ENCODE measurements at places on chromosomes 1 and 21.

DNA sequence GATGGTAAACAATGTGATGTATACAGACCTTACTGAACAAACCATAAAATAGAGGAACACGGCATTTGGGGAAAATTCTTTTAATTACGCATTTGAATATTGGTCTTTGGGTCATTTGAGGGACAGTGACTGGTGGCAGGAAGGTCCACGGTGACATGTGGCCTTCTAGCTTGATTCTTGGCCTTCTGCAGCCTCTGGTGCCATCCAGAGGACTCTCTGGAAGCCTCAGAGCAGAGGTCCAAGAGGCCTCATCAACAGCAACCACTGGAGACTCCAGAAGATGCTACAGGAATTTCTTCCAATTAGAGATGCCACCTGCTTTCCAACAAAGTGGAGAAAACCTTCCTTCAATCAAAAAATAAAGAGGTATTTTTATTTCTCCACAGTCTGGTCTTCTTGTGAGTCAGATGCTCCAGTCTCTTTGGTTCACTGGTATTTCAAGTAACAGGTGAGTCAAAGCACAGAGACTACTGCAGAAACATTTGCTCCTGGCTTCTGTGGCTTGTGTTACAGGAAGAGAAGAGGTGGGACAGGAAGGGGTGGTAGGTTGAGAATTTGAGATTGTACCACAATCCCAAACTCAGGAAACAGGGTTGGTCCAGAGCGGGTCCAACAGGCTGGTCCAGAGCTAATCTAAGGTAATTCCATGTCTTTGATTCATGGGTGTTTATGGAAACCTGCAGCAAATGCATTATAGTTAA lies 2.7 kb upstream of the F5 start:
- no peak for DNase-seq

DNA sequence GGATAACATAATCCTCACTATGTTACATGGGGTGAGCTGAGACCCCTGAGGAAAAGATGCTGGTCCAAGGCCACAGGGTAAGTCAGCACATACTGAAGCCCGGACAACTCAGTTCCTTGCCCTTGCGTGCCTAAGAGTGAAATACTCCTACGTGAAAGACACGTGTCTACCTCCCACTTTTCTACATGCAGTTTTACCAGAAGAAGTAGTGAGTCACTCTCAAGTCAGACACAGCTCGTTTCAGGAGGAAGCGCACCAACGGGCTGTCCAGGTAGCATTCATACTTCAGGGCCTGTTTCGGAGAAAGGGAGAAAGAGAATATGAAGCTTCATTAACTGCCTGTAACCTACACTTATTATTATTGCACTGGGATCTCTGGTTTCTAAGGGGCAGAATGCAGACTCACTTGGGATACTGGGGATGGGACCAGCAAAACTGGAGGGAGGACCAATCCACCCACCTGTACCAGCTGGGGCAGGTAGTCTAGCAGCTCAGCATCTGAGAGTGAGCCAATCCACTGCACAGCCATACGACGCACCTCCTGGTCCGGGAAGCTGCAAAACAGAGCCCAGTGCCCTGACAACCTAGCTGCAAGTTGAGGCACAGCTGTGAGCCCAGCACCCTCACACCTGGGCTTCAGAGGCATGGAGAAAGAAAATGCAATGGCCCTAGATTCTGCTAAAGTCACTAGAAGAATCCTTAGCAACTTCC lies 32.4 kb upstream of the PPP1R15B start:
- no peak for DNase-seq

DNA sequence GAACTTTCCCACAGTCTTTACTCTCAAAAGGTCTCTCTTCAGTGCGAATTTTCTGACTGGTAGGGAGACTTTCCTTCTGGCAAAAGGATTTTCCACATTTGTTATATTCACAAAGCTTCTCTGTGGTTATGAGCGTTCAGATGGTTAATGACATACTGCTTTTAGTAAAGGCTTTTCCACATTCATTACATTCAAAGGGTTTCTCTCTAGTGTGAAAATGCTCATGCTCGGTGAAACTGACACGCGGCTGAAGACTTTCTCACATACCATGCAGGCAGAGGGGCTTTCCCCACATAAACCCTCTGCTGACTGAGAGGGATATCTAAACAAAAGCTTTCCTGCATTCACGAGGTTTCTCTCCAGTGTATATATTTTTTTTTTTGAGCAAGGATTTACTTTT lies 9.9 kb upstream of the KLF18 start:
- no peak for DNase-seq

- no peak for DNase-seq
These were observed 272.2 kb downstream of the NPHP4 start for GRCh38 chr1:5720045-5720444.

DNA sequence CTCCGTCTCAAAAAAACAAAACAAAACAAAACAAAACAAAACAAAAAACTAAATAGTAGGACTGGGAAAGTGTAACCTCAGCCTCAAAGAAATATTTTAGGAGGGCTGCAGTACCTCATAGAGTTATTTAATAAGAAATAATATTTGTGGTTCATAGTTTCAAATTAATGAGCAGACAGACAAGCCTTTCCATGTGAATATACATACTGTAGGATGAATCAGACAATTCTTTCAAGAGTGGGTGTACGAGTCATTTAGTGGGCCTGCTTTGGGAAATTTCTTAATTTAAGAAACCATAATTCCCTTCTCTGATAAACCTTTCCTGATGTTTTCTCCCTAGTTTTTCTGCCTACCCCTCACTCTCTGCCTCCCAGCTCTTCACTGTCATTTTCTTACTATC lies 52.5 kb downstream of the CDC14A start:
- no peak for DNase-seq

DNA sequence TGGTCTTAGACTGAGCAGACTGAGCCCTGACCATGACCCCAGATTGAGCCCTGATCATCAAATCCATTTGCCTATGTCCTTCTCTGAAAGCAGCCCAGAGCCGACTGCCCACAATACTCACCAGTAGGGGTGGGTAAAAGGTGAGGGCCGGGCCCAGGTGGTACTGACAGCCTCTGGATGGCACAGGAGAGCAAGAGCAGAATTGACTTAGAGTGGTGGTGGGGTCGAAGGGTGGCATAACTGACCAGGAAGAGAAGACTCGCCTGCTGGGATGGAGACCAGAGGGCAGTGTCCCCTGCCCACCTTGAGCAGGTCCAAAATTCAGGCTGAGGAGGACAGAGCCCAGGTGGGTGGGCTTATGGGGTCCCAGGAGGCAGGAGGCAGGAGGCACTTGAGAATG lies 161.3 kb upstream of the POU3F1 start:
- DNase-seq, result no peak

DNA sequence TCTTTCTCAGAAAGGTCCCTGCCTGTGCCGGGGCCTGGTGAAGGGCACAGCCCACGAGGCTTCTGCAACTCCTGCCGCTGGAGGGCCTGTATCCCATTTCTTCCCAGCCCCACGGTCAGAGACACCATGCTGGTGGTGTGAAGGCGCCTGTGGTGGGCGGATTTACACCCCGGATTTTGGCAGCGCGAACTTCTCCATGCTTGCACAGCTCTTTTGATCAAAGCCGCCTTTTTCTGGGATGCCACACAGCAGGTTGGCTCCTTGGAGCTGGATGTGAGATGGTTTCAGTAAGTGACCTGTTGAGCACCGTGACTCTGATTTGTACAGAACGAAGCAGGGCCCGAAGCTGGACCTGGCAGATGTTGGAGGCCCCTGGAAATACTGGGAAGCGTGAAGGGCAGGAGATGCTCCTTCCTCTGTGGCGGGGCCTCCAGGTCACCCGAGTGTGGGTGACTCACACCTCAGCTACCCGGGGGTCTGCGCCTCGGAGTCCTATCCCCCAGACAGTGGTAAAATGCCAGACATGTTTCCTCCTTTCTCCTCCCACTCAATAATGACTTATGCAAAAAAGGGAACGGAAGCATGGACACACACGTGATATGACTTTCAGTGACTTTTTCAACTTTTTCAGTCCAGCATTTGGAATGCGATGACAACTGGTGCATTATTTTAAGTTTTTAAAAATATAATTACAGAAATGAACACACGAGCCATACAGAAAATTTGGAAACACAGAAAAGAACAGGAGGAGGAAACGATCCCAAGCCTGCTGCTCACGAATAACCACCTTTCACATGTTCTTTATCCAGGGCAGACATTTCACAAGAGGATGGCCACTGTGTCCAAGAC lies 9.0 kb downstream of the UMODL1 start:
- no peak for DNase-seq

DNA sequence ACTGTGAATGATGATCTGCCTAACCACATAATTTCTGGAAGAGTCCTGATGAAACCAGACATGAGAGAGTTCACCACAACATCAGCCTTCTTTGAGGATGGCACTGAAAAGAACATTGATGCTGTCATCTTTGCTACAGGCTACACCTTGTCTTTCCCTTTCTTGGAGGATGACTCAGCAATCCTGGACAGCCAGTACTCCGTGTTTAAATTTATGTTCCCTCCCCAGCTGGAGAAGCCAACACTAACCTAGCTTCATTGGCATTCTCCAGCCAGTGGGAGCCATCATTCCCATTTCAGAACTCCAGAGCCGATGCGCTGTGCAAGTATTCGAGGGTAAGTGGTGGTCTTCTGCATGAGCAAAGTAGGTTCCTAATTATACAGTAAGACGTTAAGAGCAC lies 164.1 kb upstream of the POGK start:
- DNase-seq, result no peak

- DNase-seq, result no peak
These were observed 12.0 kb upstream of the VAMP4 start for GRCh38 chr1:171753685-171754352.

DNA sequence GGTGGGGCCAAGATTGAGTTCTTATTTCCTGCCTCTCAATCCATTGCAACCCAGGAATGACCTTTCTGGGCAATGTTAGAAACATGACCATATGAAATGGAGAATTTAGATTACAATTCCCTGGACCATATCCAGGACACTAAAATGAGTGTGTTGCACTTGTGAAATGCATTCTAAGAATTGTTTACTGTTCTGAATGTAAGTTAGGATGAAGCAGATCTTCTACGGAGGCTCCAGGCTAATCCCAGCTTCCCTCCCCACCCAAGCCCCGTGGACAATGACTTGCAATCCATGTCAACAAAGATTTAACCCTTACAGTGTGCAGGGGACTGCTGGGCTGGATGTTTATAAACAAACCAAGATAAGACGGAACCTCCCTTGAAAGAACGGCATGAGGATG lies 31.7 kb upstream of the HAO2 start:
- DNase-seq, result no peak

- no peak for DNase-seq
These were observed 22.2 kb upstream of the TMEM200B start for GRCh38 chr1:29145739-29146437.

DNA sequence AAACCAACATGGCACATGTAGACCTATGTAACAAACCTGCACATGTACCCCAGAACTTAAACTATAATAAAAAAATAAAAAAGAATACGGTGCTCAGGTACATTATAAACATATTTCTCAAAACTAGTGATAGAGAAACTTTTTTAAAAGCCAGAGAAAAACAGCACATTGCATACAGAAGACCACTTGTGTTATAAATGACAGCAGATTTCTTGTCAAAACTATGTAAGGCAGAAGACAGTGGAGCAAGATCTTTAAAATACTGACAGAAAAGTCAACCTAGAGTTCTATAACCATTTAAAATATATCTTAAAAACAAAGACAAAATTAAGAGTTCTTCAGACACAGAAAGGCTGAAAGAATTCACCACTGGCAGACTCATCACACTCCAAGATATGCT lies 144.7 kb downstream of the NEGR1 start:
- DNase-seq, result no peak

- no peak for DNase-seq
These were observed 55.5 kb downstream of the GADD45A start for GRCh38 chr1:67740543-67740942.

- DNase-seq, result no peak
These were observed 24.2 kb upstream of the ATP6V1G3 start for GRCh38 chr1:198564716-198565115.

GRCh38 chr1:196373798-196374197 lies 234.4 kb downstream of the KCNT2 start:
- DNase-seq, result no peak

DNA sequence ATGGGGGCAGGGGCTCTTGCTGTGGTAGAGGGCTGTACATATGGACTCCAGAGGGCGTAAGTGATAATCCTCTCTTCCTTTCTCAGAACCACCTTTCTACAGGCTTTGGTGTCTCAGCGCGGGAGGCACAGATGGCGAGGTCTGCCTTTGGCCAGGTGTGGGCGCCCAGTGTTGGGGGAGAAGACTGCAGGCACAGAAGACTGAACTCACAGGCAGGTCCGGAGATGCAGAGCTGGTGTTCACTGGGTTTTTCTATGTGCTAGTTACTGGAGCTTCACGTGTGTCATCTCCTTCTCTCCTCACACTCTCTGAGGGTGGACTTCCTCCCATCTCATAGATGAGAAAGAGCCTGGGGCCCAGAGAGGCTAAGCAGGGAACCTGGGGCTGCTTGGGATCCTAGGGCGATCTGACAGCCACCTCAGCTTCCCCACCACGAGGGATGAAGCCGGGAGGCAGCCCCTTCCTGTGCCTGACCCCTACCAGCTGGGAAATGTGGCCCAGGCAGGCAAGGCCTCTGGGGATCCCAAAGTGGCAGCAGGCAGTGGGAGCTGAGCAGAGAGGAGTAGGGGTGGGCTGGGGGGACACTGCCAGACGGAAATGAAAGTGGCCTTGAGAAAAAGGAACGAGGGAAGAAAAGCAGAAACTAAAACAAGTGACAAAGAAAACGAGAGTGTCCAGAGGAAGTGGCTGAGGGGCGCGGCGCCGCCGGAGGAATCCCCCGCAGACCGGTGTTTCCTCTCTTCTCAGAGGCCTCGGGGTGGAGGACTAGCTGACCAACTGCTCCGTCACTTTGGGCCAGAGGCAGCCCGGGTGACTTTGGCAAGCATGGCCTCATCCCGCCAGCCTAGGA lies 191.6 kb downstream of the HIVEP3 start:
- DNase-seq, result no peak

DNA sequence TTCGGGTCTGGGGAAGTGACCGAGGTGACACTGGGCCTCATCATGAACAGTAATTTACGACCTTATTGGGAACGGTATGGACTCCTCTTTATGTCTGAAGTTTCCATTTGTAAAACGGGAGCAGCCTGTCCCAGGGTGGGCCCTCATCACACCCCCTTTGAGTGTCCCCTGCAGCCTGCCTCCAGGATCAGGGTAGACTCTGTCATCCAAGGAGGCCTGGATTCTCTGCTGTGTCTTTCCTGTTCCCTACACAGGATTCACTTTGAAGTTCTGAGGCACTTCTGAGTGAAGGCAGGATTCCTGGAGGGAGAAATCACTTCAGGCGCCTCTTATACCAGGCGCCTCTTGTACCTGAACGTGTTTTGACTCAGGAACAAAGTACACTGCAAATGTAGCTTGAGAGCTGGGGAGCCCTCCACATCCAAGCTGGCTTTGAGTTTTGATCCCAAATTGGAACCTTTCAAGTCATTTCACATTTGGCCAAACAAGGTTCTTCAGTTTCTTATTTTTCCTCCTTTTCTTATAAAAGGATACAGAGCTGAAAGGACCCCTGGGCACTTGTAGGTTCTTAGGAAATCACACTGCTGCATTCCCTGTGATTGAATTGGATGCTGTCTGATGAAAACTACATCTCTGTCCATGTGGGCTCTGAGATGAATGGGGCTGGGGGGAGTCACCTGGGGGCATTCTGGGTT lies 106.0 kb downstream of the SUSD4 start:
- no peak for DNase-seq

GRCh38 chr21:40507978-40508377 lies 339.0 kb downstream of the DSCAM start:
- DNase-seq, result no peak
